AML-193 (cell line): ENCODE measurements at places on chromosomes 2 and 18.
A peak's percentile ranks its signal among the peaks of the same experiment; 100 is the strongest.

- DNase-seq: no peak
These were observed 116.0 kb downstream of the PLA2R1 start for GRCh38 chr2:159946326-159946999.

- no peak for DNase-seq
These were observed 434.9 kb downstream of the DSEL start for GRCh38 chr18:67081482-67082211.

GRCh38 chr2:161233858-161234431, 73.7 kb downstream of the TANK start:
- DNase-seq: no peak

- no peak for DNase-seq
These were observed 58.6 kb upstream of the CHAC2 start for GRCh38 chr2:53708988-53709387.

DNA sequence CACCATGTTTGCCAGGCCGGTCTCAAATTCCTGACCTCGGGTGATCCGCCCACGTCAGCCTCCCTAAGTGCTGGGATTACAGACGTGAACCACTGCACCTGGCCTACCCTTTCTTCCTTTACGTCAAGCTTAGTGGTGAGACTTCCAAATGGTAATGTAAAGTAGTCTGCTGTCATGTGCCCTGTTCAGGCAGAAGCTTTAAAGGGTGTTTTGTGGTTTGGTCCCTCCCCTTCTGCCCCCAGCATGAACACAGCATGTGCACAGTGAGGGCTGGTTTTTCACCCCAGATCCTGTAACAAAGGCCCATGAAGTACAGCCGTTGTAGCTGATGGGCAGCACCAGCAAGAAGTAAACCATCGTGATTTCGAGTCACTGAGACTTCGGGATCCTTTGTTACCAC, 2.7 kb upstream of the DTYMK start:
- no peak for DNase-seq

- DNase-seq: no peak
These were observed 1386.4 kb downstream of the LRP1B start for GRCh38 chr2:140744379-140744778.

GRCh38 chr18:75658330-75658729, 230.8 kb upstream of the SMIM21 start:
- peak; percentile 67 for DNase-seq

GRCh38 chr18:13429884-13430510, 211.4 kb downstream of the LDLRAD4 start:
- DNase-seq: no peak

DNA sequence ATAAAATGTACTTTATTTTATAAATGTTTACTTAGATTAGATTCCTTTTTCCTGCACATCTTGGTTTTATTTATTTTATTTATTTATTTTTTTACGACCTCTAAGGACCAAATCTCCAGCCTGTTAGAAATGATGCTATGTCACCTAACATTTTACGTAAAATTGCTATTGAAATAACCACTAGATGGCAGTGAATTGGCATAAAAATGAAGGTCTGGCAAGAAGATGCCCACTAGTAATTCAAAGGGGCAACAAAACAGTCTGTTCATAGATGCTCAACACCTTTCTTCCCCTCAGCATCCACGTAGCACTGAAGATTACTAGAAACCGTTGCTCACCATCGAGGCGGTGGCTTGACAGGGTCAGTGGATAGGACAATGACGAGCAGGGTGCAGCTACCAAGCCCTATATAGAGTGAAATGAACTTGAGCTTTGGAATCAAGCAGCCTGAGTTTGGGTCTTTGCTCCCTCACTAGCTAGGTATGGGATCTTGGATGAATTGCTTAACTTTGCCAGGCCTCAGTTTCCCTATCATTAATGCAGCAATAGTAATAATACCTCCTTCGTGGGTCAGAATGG, 128.7 kb upstream of the L3MBTL4 start:
- DNase-seq: peak; percentile 30

- DNase-seq: no peak
These were observed 1.8 kb downstream of the AGAP1 start for GRCh38 chr2:235495373-235496238.
